Glutamatergic neuron (in vitro differentiated cells): ENCODE measurements at places on chromosomes 2 and 18. TPM values are rescaled to one million over a fixed set of nuclear protein-coding genes. Genes with fewer than 3 reads are reported as not detected.
A peak's percentile ranks its signal among the peaks of the same experiment; 100 is the strongest.

DNA sequence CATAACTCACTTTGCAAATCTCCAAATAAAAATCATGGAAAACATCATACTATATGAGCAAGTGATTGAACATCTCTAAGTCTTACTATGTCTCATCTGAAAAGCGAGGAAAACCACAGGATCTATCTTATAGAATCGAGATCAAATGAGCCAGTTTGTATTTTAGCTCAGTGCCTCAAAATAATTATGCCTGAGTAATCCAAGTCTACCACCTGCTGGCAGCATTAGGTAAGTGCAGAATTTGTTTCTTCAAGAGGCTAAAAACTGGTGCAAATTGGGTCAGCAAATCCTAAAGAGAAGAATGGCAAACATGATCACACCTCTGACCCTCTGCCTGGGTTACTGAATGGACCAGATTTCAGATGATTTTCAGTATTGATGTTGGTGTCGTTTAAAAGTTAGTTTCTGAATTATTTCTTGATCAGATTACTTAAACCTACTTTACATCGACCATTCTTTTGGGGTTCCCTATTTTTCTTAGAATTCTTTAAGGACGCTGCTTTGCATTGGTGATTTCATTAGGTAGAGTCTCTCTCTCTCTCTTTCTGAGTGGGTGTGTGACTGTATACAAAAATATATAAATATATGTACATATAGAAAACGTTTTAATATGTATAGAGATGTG is 12.7 kb upstream of the FHOD3 start:
- H3K27me3 ChIP-seq, result peaks cover 3% of the 10 kb centered on the region
- H3K36me3 ChIP-seq, result peaks cover 6% of the 10 kb centered on the region
- no peak for DNase-seq
- H3K4me1 ChIP-seq, result no peaks in the 10 kb centered on the region
- no peak overlapping the region for H3K27ac ChIP-seq

DNA sequence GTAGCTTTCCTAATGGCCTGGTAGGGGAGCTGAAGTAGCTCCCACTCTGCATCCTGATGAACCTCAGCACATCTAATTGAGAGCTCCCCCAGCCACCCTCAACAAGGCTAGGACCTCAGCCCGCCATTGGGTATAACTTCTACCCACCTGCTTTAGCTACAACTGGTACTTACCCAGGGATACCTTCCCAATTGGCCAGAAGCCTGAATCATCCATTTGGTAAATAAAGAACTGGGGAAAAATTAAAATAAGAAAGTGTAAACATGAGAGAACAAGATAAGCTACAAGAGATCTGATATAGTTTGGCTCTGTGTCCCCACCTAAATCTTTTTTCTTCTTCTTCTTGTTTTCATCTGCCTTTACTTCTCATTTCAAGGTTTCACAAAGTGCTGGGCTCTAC is 372.0 kb downstream of the CMPK2 start:
- H3K36me3 ChIP-seq, result no peaks in the 10 kb centered on the region
- H3K4me1 ChIP-seq, result no peaks in the 10 kb centered on the region
- no peak for DNase-seq

DNA sequence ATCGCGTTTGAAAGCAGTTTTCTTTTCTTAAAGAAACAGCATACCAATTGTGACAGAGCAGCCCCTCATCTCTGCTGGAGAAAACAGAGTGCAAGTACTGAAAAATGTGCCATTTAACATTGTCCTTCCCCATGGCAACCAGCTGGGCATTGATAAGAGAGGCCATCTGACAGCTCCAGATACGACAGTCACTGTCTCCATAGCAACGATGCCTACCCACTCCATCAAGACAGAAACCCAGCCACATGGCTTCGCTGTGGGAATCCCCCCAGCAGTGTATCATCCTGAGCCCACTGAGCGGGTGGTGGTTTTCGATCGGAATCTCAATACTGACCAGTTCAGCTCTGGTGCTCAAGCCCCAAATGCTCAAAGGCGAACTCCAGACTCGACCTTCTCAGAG is 9.5 kb downstream of the GRHL1 start:
- H3K4me1 ChIP-seq, result no peaks in the 10 kb centered on the region
- DNase-seq, result no peak
- no peaks in the 10 kb centered on the region for H3K27me3 ChIP-seq
- no peak overlapping the region for H3K4me3 ChIP-seq

DNA sequence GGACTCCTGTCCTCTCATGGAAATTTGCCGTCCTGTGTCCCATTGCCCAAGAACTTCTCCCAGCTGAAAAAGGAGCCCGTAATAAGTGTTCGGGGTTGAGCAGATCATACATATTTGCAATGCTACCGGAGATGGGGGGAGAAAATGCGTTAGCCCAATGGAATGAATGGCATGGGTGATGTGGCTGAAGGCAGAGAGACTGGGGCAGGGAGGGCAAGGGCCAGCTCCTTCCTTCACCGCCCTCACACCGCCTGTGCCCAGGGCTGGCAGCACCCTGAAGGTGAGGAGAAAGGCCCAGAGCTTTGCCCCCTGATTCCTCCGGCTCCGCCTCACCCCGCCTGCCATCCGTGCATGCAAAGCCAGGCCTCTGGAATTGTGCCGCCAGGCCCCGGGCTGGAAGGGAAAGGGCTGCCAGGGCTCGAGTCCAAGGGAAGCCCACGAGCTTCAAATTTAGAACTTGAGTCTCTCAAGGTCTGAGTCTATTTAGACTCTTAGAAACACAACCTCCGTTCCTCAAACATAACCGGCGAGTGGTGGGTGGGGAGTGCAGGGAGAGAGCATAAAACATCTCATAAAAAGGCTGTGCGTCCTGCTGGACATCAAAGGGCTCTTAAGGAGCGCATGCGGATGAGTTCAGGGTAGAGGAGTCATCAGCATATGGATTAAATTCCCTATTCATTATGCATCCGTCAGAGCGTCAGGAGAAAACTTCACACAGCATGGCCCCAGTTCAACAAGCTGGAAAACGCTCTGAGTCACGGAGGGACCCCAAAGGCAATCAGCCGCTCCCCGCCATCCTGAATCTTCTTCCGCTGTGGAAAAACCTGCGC is 121.7 kb upstream of the GLI2 start:
- peaks cover 5% of the 10 kb centered on the region for H3K36me3 ChIP-seq
- no peak overlapping the region for H3K4me3 ChIP-seq
- H3K4me1 ChIP-seq, result peaks cover 10% of the 10 kb centered on the region
- H3K27ac ChIP-seq, result no peak overlapping the region
- DNase-seq, result no peak

GRCh38 chr2:10835052-10835970 is 22.7 kb upstream of the PDIA6 start:
- peak; percentile 91 for DNase-seq
- peaks cover 6% of the 10 kb centered on the region for H3K4me1 ChIP-seq
- no peak overlapping the region for H3K27ac ChIP-seq

DYSF gene
- 11.1 TPM for total RNA-seq

DNA sequence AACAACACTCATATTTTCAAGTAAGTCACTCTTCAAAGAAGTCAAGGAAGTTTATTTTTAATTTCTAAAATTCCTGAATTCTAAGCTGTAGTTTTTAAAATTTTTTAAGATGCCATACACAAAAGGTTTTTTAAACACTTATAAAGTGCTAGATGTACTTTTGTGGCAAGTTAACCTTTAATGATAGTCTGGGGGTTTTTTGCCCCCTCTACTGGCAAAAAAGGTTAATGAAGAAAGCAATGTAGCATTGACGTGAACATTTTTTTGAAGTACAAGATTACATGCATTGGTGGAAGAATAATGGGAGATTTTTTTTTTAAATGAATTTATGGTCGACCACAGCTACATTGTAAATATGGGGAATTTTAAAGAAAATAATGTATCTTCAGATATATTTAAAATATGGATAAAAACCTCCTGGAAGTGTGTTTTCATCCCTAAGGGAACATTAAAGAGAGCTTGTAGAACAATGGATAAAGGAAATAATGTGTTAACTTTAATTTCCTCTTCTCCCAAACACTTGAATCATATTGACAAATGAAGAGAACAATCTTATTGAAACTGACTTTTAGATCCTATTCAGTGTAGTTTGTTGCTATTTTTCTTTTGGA is 12.6 kb downstream of the ITPRID2 start:
- no peak overlapping the region for H3K4me3 ChIP-seq
- H3K4me1 ChIP-seq, result no peaks in the 10 kb centered on the region
- no peaks in the 10 kb centered on the region for H3K36me3 ChIP-seq
- no peaks in the 10 kb centered on the region for H3K27me3 ChIP-seq

DNA sequence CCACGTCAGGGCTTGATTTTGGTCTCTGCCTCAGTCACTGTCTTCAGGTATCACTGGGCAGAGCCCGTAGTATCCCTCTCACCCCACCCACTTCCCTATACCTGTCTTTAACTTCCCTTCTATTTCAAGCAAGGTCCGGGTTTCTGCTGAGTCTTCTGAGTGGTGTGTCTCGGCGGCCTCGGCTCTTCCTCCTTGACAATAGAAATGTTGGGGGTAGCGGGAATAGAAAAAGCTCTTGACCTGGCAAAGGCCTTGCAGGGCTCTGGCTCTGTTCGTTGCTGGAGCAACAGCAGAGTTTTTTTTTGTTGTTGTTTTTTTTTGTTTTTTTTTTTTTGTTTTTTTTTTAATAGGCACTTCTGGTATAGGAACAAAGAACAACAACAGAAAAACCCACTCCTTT is 16.0 kb upstream of the IGFBP5 start:
- no peak overlapping the region for H3K27ac ChIP-seq
- no peaks in the 10 kb centered on the region for H3K4me1 ChIP-seq
- H3K27me3 ChIP-seq, result no peaks in the 10 kb centered on the region
- no peak for DNase-seq

DNA sequence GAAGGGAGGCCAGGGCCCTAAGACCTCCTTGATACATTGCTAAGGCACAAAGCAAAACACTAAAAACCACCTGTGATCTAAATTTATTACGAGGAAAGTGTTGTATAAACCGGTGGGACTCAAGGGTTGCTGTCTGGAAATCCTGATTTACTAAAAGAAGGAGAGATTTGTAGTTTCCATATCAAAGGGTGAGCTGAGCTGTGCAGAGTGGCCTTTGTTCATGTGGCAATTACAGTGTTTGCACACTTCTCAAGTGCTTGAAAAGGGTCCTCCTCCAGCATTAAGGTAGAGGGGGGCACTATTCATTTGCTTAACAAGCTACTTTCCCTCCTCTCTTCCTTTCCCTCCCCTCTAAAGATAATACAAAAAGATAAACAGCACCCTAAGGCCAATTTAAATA is 30.5 kb upstream of the ITGA4 start:
- no peak overlapping the region for H3K4me3 ChIP-seq
- H3K27me3 ChIP-seq, result no peaks in the 10 kb centered on the region
- H3K27ac ChIP-seq, result no peak overlapping the region
- no peak for DNase-seq

DNA sequence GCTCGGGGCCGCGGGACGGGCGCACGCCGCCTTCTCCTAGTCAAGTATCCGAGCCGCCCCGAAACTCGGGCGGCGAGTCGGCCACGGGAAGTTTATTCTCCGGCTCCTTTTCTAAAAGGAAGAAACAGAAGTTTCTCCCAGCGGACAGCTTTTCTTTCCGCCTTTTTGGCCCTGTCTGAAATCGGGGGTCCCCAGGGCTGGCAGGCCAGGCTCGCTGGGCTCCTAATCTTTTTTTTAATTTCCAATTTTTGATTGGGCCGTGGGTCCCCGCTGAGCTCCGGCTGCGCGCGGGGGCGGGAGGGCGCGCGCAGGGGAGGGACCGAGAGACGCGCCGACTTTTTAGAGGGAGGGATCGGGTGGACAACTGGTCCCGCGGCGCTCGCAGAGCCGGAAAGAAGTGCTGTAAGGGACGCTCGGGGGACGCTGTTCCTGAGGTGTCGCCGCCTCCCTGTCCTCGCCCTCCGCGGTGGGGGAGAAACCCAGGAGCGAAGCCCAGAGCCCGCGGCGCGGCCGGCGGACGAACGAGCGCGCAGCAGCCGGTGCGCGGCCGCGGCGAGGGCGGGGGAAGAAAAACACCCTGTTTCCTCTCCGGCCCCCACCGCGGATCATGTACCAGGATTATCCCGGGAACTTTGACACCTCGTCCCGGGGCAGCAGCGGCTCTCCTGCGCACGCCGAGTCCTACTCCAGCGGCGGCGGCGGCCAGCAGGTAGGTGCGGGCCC is 617 bp downstream of the FOSL2 start:
- H3K4me1 ChIP-seq, result no peaks in the 10 kb centered on the region
- H3K27me3 ChIP-seq, result peaks cover 13% of the 10 kb centered on the region
- peak overlapping the region; percentile 73 for H3K4me3 ChIP-seq
- no peaks in the 10 kb centered on the region for H3K36me3 ChIP-seq
- H3K27ac ChIP-seq, result no peak overlapping the region
- DNase-seq, result peak; percentile 53

- no peak overlapping the region for H3K27ac ChIP-seq
- H3K4me3 ChIP-seq, result no peak overlapping the region
- H3K4me1 ChIP-seq, result peaks cover 16% of the 10 kb centered on the region
- DNase-seq, result no peak
- no peaks in the 10 kb centered on the region for H3K27me3 ChIP-seq
Observed at GRCh38 chr2:64092502-64092901, 51.7 kb downstream of the PELI1 start.

DNA sequence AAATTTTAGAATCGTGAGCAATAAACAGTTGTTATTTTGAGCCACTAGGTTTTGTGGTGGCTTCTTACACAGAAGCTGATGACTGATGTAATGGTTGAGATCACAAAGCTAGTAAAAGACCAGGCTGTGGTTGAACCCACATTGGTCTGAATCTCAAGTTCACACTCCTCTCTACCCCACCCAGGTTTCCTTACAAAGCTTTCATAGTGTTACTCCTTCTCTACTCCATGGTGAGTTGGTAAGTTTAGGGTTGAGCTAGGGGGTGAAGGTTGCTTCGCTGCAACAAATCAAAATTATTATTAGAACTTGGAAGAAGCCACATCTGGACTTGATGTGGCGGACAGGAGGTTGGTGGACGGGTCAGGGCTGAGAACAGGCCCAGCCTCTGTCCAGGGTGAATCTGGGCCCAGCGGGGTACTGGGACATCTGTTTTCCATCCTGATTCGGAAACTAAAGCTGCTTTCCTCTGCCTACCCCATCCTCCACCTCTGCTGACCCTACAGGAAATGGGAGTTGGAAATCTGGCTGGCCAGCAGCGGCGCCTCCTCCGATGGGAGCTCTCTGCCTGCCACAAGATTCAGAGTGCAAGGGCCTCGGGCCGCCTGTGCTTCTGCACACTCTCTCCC is 86.3 kb downstream of the ZFP36L2 start:
- peak; percentile 6 for DNase-seq
- H3K36me3 ChIP-seq, result no peaks in the 10 kb centered on the region
- H3K27me3 ChIP-seq, result peaks cover 4% of the 10 kb centered on the region
- no peak overlapping the region for H3K4me3 ChIP-seq
- no peak overlapping the region for H3K27ac ChIP-seq
- no peaks in the 10 kb centered on the region for H3K4me1 ChIP-seq

- peaks cover 5% of the 10 kb centered on the region for H3K27me3 ChIP-seq
- no peaks in the 10 kb centered on the region for H3K4me1 ChIP-seq
- H3K4me3 ChIP-seq, result no peak overlapping the region
- DNase-seq, result no peak
- H3K36me3 ChIP-seq, result no peaks in the 10 kb centered on the region
Observed at GRCh38 chr2:100673691-100674485, 111.1 kb downstream of the PDCL3 start.

DNA sequence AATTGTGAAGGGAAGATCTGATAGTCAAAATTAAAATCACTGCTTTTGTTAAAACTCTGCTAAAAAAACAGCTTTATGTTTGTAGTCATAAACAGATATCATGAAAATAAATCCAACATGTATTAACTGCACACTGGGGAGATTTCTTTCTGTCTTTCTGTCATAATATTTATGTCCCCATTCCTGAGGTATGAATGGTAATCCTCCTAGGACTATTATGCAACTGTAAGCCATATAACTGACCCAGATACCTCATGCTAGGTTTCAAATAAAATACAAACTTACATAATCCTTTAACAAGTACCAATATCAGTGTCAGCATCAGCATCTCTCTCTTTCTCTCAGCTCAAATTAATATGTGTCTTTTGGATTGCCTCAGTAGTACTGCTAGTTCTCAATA is 18.2 kb downstream of the IFIH1 start:
- no peaks in the 10 kb centered on the region for H3K36me3 ChIP-seq
- H3K4me3 ChIP-seq, result no peak overlapping the region
- no peaks in the 10 kb centered on the region for H3K4me1 ChIP-seq
- H3K27me3 ChIP-seq, result no peaks in the 10 kb centered on the region
